ENCODE measurements at places on chromosomes 4 and X.

DNA sequence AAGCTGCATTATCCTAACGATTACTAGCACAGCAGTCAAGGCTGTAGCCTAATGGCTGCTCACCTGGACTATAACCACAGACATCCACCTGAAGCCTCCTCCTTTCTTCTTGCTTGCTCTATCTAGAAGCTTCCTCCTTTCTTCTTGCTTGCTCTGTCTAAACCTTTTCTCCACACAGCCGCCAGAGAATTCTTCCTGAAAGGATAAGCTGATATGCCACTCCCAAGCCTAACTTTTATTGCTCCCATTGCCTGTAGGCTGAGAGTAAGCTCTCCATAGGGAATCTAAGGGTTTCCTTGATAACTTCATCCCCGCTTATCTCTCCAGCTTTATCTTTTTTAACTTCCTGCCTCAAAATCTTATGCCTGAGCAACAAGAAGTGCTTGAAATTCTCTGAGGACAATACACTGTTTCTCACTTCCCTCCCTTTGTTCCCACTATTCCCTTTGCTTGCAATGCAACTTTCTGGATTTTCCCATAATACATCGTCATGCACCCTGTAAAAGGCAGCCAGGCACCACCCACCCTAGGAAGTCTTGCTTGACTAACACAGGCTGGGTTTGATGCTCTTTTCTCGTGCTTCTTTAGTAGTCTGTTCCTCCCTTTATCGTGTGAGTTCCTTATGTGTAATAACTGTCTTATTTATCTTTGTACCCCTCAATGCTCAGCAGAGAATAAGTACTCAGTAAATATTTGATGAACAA lies 1.4 kb upstream of the LRIT3 start:
- no peak for DNase-seq

GRCh38 chrX:23509256-23509655 lies 158.0 kb upstream of the PRDX4 start:
- no peak for DNase-seq

DNA sequence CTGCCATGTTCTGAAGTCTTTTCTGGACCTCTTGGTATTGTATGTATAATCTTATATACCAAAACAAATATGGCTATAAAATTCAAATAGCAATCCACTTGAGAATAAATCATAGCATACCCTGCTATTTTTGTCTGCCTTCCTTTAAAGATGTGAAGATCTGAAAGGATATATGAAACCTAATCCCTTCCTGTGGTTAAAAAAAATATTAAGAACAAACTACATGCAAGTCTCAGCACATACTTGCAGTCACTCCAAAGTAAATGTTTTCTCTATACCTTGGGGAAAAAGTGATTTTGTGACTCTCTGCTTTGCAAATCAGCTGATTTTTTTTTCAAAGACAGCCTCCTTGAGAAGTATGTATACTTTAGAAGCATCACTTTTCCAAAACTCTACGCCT lies 322.9 kb downstream of the ANKRD50 start:
- no peak for DNase-seq

GRCh38 chr4:183825346-183825745 lies 79.8 kb upstream of the STOX2 start:
- no peak for DNase-seq

All from suppressor macrophage treated with lipopolysaccharide for 1 hour (primary cell).